ENCODE measurements at places on chromosomes 3 and 15. TPM values are rescaled to one million over a fixed set of nuclear protein-coding genes. Genes with fewer than 3 reads are reported as not detected.
A peak's percentile ranks its signal among the peaks of the same experiment; 100 is the strongest.

DNA sequence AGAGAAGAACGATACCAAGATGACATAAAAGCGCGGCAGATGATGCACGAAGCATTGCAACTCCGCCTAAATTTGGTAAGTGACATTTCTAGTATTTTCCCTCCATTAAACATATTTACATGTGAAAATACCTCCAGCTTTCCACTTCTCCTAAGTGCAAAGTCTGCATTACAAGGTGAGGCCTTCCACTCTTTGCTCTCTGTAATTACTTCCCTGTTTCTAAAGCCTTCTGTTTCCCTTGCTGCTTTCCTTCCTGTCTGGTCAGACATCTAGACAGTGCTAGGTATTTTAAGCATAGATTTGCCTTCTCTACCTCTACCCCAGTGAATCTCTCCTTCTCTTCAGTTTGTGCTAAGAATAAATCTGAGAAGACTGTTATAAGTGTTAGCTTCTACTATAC lies 1.9 kb downstream of the P2RY12 start:
- DNase-seq, result no peak

The MKRN3 gene
- 2.4 TPM for polyA plus RNA-seq

DNA sequence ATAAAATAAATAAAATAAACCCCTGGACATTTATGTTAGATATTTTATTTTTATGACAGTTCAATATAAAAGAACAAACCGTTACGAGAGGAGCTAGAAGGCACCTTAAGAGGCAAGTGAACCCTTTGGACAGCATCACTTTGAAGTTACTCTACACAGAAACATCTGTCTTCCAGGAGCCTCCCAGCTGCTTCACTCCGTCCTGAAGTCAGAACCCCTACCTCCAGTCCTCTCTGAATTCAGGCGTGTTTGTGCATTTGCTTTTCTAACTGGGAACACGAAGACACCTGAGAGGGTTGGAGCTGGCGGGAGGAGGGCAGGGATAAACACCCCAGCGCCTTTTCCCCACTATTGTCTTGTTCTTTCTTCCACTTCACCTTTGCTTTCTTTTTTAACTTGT lies 46.2 kb downstream of the CMTM7 start:
- DNase-seq, result no peak

DNA sequence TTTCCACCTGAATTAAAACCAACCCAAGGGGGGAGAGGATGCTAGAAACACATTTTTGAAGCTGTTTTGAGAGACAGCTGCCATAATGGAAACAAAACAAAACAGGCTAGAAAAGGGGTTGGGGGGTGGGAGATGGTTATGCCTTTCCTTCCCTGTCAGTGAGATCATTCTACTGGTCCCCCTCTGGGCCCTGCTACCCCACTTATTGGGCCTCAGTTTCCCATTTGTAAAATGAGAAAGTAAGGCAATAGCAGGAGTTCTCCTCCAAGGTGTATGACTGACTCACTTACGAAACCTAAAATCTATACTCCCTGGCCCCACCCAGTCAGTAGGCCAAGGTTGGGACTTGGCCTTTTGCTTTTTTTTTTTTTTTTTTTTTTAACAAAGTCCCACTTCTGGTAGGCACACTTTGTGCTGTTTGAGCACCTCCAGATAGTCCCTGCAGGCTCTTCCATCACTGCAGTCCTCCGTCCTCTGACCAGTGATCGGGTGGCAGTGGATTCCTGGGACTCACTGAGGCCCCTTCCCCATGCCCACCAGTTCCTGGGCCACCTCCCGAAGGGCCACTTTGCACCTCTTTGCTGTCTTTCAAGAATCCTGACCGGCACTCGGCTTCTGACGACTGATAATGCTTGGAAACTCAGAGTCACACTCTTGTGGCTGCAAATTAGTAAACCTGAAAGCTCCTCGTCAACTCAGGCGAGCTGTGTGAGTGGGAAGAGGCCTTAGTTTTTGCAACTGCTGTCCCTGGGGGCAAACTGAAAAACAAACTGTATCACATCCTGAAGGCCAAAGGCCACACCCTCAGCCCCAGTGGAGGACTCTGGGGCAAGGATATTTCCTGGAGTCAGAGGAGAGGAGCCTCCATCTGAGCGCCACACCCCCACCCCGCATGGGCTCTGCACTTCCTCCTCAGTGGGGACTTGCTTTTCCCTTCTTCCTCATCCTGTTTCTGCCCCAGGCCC lies 6.7 kb upstream of the PSTPIP1 start:
- DNase-seq, result no peak

The CPNE9 gene
- not detected for polyA plus RNA-seq

The MAPKAPK3 gene
- polyA plus RNA-seq, result 54.1 TPM

DNA sequence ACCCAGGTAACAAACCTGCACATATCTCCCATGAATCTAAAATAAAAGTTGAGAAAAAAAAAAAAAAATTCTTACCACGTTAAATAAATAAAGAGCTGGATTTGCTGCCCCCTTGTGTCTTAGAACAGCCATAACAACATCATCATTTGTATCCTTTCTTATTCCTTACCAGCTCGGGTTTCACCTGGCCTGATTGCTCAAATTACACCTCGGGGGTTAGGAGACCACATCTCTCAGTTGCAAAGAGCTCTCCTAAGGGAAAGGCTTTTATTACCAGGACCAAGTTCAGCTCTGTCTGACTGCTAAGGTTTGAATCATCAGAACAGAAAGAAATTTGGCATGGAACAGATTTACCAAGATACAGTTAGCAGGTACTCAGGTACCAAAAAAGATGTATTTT lies 25.8 kb upstream of the RPL39L start:
- DNase-seq, result peak; percentile 73

DNA sequence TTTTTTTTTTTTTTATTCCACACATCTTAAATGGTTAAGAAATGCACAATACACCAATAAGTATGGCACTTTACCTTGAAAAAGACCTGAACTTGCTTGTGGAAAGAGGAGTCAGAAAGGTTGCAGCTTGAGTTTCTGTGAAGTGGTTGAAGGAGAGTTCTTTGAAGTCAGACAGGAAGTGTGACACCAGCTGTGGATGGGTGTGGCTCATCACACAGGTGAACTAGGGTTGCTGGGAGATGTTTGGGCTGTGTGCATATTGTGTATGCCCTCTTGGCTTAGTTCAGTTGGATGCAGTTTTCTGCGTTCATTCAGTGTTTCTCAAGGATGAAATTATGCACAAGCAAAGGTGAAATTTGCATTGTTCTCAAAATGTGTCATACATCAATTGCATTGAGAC lies 6.3 kb downstream of the AEN start:
- DNase-seq, result no peak

- no peak for DNase-seq
Observed at GRCh38 chr3:157086060-157086750, 73.7 kb downstream of the CCNL1 start.

The HIGD2B gene
- polyA plus RNA-seq, result not detected

DNA sequence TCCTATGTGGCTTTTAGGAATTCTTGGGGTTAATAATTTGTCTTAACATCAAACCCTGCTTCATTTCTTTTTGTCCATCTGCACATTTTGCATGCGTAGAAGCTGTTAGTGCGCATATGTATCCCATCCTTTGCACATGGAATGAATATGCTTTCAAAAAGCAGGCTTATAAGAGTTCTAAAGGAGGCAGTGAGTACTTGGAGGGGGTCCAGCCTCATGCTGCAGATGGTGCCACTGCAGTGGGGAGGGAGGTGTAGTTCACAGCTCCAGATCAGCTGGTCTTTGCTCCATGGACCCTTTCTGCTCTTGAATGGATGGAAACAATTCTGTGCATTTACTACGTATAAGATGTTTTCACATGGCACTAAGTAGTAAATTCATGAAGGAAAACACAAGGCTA lies 20.7 kb upstream of the SSR3 start:
- no peak for DNase-seq

The PKM gene
- polyA plus RNA-seq, result 320 TPM

DNA sequence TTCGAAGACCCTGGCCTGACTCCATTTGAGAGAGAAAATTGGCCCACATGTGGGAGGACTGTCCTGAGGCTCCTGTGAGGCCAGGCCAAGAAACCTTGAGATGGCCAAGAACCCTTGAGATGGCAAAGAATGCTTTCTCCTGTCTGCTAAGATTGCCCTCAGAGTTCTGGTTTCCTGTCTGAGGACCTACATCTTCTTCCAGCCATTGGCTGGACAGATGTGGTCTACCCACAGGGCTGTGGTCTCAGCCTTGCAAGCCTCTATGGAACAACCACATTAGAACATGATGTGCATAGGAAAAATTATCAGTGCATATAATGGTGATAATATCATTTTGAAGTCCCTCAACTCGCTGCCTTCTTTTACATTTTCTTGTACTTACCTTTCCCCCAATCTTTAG lies 10.8 kb upstream of the RASA2 start:
- DNase-seq, result no peak

The TEX55 gene
- not detected for polyA plus RNA-seq

The MON1A gene
- polyA plus RNA-seq, result 8.2 TPM

DNA sequence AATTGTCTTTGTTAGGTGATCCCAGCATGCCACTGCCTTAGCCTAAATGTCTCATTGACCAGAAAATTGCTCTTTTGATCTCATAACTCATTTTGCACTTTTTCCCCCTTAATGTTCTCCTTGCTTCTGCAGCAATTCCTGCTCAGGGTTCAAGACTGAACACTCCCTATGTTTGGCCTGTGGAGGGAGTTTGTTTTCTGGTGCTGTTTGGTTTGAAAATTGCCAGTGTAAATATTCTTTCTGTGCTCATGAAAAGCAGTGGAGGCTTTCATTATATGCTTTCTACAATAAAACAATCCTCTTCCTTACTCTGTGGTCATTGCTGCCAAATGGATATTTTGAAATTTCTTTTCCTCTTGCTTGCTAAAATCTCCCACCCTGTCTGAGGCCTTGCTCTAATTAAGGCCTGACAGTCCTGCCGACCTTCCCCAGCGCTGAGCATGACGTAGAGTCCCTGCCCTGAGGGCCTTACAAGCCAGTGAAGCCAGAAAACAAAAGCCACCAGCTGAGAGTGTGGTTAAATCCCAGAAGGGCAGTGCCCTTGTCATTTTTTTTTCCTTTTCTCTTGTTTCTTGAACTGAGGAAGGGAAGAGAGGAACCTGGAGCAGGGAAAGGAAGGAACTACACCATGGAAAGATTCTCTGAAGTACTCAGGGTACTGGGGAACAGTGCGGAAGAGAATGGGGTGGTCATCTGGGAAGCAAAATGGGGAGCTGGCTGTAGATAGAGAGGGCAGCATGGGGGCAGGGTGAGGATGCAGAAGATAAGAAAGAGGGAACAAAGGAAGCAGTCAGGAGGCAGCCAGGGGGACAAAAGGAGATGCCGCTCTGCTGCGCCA lies 24.8 kb downstream of the ZBTB38 start:
- no peak for DNase-seq

DNA sequence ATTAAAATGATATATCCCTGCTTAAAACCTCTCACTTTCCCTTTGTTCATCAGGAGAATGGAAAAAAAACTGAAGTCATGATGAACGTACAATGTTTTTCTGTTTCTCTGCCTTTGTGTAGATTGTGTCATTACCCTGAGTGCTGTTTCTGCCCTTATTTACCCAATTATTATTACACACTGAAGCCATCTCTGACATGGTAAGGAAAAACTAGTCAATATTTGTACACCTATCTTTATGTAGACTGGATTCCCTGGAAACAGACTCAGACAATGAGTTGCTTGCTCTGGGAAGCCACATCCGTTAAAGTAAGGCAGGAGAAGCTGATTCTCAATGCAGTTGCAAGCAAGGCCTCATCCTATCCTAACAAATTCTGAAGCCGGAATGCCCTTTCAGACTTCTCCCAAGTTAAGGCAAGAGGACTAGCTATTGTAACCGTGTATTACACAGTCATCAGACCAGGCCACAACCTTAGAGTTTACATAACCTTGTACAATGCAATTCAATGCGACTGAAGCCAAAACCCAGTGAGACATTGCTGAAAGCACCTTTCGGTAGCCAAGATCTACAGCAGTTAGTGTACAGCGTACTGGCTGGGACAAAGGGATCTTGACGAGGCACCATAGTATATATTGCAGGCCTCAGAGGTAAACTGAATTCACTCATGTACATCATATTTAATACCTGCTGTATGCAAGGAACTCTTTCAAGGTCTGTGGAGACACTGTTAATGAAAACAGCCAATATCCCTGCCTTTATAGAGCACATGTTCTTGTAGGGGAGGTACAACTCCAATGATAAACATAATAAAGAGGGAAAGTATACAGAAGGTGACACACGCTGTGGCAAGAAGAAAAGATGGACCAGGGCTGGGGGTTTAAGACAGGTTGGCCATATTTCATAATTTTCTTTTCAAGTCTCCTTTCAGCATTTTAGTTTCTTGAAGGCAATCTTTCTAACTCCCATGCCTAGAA lies 1040.8 kb upstream of the SEMA6D start:
- no peak for DNase-seq

DNA sequence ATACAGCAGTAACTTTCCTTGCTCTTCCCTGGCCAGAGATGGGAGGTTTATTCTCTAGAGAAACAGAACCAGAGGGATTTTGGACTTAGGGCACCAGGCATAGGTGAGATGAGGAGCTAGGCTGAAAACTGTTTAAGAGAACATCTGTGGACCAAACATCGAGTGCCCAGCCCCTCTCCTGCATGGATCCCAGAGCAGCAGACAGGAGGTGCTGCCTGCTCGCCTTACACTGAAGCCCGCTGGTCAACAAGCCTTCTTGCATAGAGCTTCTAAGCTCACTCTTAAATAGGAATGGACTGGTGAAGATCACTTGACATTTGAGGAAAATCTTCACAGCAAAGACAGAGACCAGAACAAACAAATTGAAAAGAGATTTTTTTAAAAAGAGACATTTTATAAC lies 41.2 kb downstream of the PARP15 start:
- no peak for DNase-seq

GRCh38 chr3:15872807-15873206 lies 75.0 kb upstream of the ANKRD28 start:
- DNase-seq, result no peak

- no peak for DNase-seq
Observed at GRCh38 chr3:139204728-139205127, 139.1 kb upstream of the MRPS22 start.

The TGM5 gene
- polyA plus RNA-seq, result not detected

The FGD5 gene
- 37.3 TPM for polyA plus RNA-seq

DNA sequence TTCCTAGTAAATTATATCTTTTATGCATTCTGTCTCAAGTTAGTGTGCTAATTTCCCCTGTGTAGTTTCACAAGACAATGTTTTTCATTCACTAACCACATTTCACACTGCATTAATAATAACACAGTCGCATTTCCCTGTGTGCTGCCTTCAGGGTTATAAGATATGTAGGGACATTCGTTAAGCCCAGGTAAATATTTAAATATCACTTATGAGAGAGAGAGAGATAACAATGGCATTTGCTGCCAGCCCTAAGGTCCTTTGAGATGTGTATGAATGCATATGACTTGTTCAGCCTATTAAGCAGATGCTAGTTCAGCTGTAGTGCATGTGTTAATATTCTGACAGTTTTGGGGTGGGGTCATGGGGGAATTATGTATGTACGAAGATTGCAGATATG lies 876.7 kb downstream of the NAALADL2 start:
- no peak for DNase-seq

The TIGIT gene
- 0.06 TPM for polyA plus RNA-seq
